ENCODE measurements at places on chromosomes 3 and 15.

- no peak for DNase-seq
Observed at GRCh38 chr3:36219398-36219797, 160.9 kb upstream of the STAC start.

GRCh38 chr3:169508426-169508825 lies 155.1 kb downstream of the MECOM start:
- no peak for DNase-seq

DNA sequence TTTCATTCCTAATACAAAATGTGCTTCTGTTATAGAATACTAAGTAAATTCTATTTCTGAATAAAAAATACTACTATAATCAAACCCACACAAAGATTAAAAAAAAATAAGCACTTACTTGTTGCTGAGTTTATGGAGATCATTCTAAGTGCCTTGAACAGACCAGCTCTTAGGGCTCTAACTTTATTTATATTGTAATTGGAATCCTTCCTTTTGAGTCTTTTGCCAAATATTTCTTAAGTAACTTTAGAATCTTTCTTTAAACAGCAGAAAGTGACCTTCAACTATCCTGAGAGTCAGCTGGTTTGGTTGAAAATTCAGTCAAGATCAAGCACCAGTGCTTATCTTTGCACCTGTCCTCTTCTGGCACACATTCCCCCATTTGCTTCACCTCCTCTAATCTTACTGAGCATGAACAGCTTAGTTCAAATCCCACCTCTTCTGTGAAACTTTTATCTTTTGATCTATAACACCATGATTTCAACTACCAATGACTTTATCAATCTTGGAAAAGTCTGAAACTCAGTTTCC lies 149.3 kb downstream of the VPS13C start:
- no peak for DNase-seq

- no peak for DNase-seq
Observed at GRCh38 chr15:37009288-37009687, 91.1 kb downstream of the MEIS2 start.

DNA sequence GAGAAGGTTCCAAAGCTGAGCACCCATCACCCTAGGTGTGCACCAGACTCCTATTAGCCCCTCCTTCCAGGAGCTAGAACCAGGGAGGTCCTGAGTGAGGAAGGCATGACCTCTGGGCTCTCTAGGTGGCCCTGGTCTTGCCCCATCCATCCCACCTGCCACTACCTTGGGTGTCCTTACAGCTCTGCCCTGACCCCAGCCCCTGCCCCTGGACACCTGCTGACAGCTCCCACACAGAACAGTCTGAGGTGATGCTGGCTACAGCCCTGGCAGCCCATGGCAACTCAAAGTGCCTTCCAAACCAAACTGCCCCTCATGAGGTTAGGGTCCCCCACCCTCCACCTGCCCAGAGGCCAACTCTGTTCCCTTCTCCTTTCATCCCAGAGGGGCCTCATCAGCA lies 37.2 kb downstream of the GOLGA6A start:
- DNase-seq = no peak

GRCh38 chr3:11155341-11156025 lies 1.2 kb downstream of the HRH1 start:
- DNase-seq = peak; percentile 13

- peak; percentile 77 for DNase-seq
Observed at GRCh38 chr3:30344288-30344687, 262.1 kb upstream of the TGFBR2 start.

GRCh38 chr15:63601026-63601703 lies 4.0 kb downstream of the FBXL22 start:
- no peak for DNase-seq

DNA sequence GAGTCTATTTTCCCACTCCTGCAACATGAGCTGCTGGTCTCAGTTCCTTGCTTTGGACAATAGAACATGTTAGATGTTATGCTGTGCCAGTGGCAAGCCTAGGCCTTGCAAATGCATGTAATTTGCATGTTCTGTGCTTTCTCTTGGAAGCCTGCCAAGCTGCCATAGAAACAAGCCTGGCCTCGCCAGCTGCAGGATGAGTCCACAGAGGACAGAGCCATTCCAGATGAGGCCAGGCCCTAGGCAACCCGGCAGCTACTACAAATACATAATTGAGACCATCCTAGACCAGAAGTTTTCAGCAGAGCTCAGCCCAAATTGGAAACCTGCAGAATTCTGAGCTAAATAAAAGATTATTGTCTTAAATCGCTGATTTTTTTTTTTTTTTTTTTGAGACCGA lies 39.6 kb downstream of the TRIM69 start:
- DNase-seq = no peak

DNA sequence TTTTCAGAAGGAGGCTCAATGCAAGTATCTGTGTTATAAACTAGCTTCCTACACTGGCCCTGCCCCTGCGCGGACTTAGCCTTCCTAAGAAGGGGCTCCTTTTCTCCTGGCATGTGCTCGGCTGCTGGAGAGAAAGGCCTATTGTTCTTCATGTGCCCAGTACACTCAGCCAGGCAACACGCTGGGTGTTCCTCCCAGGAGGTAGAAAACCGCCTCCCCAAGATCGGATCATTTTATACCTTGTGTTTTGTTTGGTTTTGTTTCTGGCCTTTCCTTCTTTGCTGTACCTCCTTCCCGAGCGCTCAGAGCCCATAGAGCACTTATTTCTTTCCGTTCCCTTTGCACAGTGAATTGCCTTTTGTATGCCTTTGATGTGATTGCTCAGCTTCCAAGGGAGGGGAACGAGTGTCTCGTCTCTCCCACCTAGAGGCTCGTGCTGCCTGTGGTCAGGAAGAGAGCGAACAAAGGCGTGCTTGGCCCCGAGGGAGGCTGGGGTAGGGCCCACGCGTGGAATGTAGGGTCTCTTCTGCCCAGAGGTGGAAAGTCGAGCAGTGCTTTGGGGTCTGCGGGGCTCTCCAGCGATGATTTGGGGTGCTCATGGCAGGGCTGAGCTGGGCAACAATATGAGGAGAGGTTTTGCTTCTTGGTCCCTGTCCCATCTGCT lies 30.0 kb downstream of the CCNL1 start:
- peak; percentile 57 for DNase-seq

DNA sequence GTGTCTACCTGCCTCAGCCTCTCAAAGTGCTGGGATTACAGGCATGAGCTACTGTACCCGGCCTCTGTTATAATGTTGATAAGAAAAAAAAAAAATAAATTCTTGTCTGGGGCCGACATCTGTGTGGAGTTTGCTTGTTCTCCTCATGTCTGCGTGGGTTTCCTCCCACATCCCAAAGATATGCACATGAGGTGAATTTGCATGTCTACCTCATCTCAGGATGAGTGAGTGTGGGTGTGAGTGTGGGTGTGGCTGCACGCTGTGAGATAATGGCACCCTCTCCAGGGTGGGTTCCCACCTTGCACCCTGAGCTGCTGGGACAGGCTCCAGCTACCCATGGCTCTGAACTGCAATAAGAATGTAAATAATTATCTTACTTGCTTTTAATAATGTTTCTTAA lies 25.9 kb upstream of the UACA start:
- no peak for DNase-seq

- DNase-seq = no peak
Observed at GRCh38 chr15:50128266-50128665, 9.2 kb upstream of the ATP8B4 start.

DNA sequence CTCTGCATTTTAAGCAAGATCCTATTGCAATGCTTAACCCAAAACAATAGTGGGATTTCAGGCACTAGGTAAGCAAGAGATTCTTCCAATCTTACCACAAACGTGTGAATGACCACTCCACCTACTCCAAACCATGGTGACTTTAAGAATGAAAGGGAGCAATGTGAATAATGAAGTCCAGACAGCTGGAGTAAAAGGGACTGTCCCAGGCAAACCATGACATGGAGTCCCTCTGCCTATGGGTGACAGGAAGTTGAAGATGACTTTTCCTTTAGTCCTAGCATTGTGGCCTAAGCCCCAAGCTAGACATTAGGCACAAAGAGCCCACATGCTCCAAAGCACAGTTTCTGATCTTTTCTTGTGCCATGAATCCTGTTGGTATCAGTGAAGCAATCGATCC lies 179.0 kb downstream of the SHQ1 start:
- no peak for DNase-seq

DNA sequence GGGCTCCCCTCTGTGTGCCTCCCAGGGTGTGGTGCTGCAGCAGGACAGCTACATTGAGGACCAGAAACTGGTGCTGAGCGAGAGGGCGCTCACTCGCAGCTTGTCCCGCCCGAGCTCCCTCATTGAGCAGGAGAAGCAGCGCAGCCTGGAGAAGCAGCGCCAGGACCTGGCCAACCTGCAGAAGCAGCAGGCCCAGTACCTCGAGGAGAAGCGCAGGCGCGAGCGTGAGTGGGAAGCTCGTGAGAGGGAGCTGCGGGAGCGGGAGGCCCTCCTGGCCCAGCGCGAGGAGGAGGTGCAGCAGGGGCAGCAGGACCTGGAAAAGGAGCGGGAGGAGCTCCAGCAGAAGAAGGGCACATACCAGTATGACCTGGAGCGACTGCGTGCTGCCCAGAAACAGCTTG lies 53.7 kb downstream of the KLHL25 start:
- DNase-seq = no peak

DNA sequence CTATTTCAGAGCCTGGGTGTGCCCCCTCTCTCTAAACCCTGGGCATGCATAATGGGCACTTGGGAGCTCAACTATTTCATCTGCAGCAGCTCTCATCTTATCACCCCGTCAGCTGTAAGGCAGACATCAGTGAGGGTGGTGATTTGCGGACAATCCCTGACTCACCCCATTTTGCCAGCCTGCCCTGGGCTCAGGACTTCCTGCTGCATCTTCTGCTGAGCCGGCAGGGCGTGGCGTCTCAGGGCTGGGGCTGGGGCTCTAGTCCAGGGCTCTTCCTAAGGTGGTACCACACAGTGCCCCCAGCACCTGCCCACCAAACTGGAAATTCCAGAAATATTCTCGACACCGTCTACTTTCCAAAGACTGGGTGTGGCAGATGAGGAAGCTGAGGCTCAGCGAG lies 925 bp upstream of the PSTPIP1 start:
- no peak for DNase-seq

- no peak for DNase-seq
Observed at GRCh38 chr15:69004011-69004410, 10.5 kb upstream of the NOX5 start.

- no peak for DNase-seq
Observed at GRCh38 chr3:172704001-172704400, 6.9 kb downstream of the NCEH1 start.

DNA sequence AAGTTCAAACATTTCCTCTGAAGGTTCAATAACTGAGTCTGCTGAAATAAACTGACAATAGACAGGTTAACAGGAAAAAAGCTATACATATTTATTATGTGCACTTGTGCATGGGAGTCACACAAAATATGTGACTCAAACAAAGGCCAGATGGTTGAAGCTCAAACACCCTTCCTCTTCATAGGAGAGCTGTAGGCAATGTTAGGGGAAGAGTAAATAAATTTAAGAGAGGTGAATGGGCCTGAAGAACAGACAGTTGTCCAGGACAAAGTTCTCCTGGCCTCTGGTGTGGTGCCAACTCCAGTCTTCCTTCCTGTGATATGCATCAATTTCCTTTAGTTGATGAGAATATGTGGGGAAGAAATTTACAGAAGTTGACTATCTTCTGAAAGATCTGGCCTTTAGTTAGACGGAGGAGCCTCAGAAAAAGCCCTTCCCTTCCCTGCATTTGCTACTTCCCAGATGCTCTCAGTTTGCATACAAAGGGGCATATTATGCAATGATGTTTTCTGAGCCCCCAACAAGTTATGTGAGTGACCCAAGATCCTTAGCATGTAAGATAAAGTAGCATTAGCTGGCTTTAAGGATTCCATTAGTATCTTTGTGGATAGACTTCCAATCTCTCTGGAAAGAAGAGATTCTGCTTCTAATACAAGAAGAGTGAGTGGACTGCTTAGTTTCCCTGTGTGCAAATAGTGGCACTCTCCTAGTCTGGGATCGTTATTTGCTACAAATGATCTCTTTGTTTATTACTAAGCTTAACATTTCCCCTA lies 96.4 kb upstream of the IGSF10 start:
- no peak for DNase-seq

- DNase-seq = peak; percentile 19
Observed at GRCh38 chr3:195081242-195081963, 189.6 kb downstream of the XXYLT1 start.

GRCh38 chr15:65056106-65056505 lies 10.9 kb downstream of the SLC51B start:
- no peak for DNase-seq

GRCh38 chr3:184234224-184234623 lies 4.8 kb downstream of the VWA5B2 start:
- no peak for DNase-seq

- no peak for DNase-seq
Observed at GRCh38 chr3:128556384-128556783, 63.4 kb upstream of the GATA2 start.

- DNase-seq = no peak
Observed at GRCh38 chr3:72997421-72997961, 880 bp downstream of the PPP4R2 start.

- DNase-seq = no peak
Observed at GRCh38 chr15:49155834-49156627, 632 bp upstream of the COPS2 start.

DNA sequence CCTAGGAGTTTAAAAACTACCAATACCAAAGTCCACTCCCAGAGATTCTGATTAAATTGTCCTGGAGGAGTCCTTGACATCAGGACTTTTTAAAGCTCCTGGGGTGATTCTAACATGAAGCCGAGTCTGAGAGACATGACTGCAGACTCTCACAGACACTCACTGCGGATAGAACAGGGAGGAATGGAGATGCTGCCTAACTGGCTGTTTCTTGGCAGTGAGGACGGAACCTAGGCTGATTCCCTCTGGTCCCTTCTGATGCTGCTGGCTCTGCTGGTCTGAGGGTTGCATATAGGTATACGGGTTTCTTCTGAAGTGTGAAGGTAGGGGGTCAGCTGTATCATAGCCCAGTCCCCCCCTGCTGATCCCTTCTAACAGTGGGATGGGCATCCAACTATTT lies 1.3 kb upstream of the HRG start:
- no peak for DNase-seq

GRCh38 chr15:95170561-95171380 lies 939.4 kb downstream of the MCTP2 start:
- no peak for DNase-seq

DNA sequence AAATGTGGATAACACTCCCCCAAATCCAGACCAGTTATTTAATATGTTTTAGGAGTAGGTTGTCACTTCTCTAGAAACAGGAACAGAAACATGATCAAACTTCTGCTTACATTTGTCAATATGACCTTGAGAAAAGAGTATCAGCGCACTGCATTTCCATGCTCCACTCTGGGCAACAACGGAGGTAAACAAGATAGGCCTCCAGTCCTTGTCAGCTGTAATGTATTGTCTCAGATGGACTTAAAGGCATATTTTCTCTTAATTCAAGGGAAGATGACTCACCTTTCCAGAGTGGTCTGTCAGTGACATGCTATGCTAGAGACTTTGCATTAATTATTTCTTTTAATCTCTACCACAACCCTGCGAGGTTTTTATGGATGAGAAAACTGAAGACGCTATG lies 51.6 kb upstream of the TCF12 start:
- DNase-seq = no peak

GRCh38 chr3:38834110-38834509 lies 18.1 kb upstream of the SCN10A start:
- peak; percentile 5 for DNase-seq

GRCh38 chr3:155252021-155252420 lies 41.5 kb downstream of the STRIT1 start:
- DNase-seq = no peak
